ENCODE measurements at places on chromosomes 13 and 19. TPM values are rescaled to one million over a fixed set of nuclear protein-coding genes. Genes with fewer than 3 reads are reported as not detected.

CLEC17A gene
- not detected for total RNA-seq

IL12RB1 gene
- 0.31 TPM for total RNA-seq

PSG3 gene
- total RNA-seq, result not detected

DENND1C gene
- total RNA-seq, result not detected

ARHGAP45 gene
- total RNA-seq, result 4.0 TPM

NMRK2 gene
- total RNA-seq, result not detected

KANK2 gene
- total RNA-seq, result 61.4 TPM

CABP5 gene
- total RNA-seq, result not detected

IGFL1 gene
- total RNA-seq, result not detected

MUC16 gene
- total RNA-seq, result not detected

SPIB gene
- total RNA-seq, result under 0.01 TPM

CIRBP gene
- total RNA-seq, result 104 TPM

KCNRG gene
- 1.00 TPM for total RNA-seq

ZNF548 gene
- 16.7 TPM for total RNA-seq

CD33 gene
- not detected for total RNA-seq

LRRC8E gene
- total RNA-seq, result 4.0 TPM

XAB2 gene
- 42.0 TPM for total RNA-seq

RNF225 gene
- not detected for total RNA-seq

MCF2L gene
- total RNA-seq, result 450 TPM

MEIS3 gene
- total RNA-seq, result 8.9 TPM

PSG2 gene
- not detected for total RNA-seq

ZSCAN4 gene
- total RNA-seq, result not detected

CGB1 gene
- total RNA-seq, result not detected

KLF1 gene
- total RNA-seq, result under 0.01 TPM

PALM gene
- 5.9 TPM for total RNA-seq

SPC24 gene
- 55.9 TPM for total RNA-seq

KMT2B gene
- 7.6 TPM for total RNA-seq

LPAR6 gene
- 11.3 TPM for total RNA-seq

ZNF765 gene
- 9.0 TPM for total RNA-seq

TNFSF13B gene
- 3.6 TPM for total RNA-seq

PGLYRP1 gene
- total RNA-seq, result not detected

MYBPC2 gene
- not detected for total RNA-seq

SOX1 gene
- 1.7 TPM for total RNA-seq

CPT1C gene
- 2.2 TPM for total RNA-seq

VSTM1 gene
- total RNA-seq, result not detected

LIPE gene
- 12.4 TPM for total RNA-seq

SOHLH2 gene
- 0.34 TPM for total RNA-seq

SERTAD1 gene
- 12.7 TPM for total RNA-seq

LYPD3 gene
- total RNA-seq, result 0.73 TPM

PEAK3 gene
- not detected for total RNA-seq

SIGLECL1 gene
- total RNA-seq, result not detected

NECTIN2 gene
- 51.8 TPM for total RNA-seq

MAST1 gene
- total RNA-seq, result 0.33 TPM

ZNF223 gene
- 3.3 TPM for total RNA-seq

S1PR5 gene
- under 0.01 TPM for total RNA-seq

BRME1 gene
- total RNA-seq, result 1.4 TPM

FSD1 gene
- 2.2 TPM for total RNA-seq

PRR36 gene
- not detected for total RNA-seq

IGSF23 gene
- total RNA-seq, result not detected

SHISA7 gene
- not detected for total RNA-seq

CADM4 gene
- 6.3 TPM for total RNA-seq

ALKBH7 gene
- 38.9 TPM for total RNA-seq

MYO16 gene
- total RNA-seq, result 2.3 TPM

CLIP3 gene
- 3.1 TPM for total RNA-seq
